Esophagus muscularis mucosa (tissue), 4 donors: ENCODE measurements at places on chromosomes 1 and 21.
A peak's percentile ranks its signal among the peaks of the same experiment; 100 is the strongest.

DNA sequence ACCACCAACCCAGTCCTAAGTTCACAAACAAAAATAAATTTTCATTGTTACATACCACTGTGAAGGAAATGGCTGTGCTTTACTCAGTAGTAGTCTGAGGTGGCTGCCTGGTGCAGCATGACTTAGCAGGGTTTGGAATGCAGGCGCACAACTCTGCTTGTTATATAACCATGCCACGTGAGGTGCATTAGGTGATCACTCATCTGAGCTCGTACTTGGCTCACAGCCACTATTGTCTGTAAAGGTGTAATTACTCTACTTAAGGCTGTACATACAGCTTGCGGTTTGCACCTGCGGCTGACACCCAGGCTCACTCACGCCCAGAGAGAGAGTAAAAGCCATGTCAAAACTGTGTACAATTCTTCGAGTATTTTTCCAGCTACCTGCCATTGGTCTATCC lies 599.4 kb downstream of the LTN1 start:
- DNase-seq = no peak

- DNase-seq = no peak
These were observed 131.0 kb downstream of the TGFBR3 start for GRCh38 chr1:91754816-91755580.

DNA sequence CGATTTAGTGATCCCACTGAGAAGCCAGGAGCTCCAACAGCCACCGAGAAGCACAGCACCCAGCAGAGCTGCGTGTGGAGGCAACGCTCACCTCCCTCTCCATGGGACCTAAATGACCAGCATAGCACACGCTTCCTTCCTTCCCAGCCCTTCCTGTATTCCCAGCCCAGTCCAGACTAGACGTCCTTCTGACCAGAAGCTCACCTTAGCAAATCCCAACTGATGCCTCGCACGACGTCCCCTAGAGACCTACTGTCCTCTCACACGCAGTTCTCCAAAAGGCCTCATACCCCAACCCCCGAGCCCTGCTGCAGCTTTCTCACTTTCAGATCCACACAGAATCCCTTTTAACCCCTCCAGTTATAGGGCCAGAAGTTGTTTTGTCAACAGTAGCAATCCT lies 132.4 kb downstream of the SLC45A1 start:
- no peak for DNase-seq

DNA sequence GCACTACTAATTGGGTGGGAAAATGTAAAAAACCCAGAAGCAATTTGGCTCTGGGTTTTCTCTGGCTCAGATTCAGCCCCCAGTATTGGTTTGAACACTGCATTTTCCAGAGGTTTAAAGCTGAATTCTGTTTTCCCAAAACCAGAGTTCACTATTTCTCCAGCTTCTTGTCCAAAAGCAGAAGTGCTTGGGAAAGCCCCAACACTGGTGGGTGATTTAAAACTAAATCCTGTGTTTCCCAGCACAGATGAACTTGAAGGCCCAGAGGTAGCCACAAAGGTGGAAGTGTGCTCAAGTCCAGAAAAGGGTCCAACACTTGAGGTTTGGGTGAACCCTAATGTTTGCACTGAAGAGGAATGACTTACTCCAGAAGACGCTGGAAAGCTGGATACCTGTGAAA lies 678 bp downstream of the MCM3AP start:
- no peak for DNase-seq

- peak; percentile 97 for DNase-seq
These were observed 1.1 kb downstream of the TAGLN2 start for GRCh38 chr1:159924025-159924790.

DNA sequence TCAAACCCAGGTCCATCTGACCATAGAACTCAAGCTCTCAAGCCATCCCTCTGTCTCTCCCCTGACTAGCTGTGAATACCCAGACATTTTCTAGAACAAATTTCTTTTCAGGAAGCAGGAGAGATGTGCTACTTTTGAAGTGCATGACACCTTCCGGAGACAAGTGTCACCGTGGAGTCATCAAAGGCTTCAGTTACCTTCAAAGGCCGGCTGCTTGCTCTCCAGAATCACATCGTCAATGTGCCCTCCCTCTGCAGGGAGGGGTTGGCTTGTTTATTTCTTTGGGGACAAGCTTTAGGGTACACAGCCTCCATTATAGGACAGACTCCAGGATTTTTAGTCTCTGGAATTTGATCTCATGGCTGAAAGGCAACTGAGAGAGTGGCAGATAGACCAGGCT lies 37.7 kb upstream of the IGSF21 start:
- no peak for DNase-seq

DNA sequence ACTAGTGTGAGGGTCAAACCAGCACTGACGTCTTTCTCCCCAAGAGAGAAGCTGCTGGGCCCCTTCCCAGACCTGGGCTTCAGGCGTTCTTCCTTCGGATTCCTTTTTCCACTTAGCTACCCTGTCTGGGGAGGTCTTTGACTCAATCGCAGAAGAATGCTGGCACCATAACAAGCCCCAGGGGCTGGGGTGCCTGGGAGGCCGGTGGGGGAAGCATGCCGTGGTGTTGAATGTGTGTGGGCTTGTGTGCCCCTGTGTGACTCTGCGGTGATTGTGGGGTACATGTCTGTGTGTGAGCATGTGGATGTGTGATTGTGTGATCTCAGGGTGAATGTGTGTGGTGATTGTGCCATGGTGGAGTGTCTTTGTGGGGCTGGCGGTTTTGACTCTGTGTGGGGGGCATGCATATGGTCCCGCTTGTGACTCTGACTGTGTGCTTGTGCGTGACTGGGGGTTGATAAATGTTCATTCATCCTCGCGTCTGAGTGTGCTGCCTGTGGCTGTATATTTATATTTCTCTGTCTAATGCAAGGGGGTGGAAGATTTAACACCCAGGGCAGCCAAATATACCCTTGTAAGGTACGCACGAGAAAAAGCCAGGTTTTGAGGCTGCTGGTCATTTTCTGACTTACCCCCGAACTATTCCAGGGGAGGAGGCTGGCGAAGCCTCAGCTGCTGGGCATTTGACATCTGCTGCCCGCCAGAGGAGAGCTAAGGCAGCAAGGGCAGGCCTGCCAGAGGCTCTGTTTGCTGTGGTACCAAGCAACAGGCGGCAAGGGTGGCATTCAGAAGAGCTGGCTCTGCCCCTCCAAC lies 1.1 kb upstream of the SYNC start:
- no peak for DNase-seq

- no peak for DNase-seq
These were observed 35.6 kb upstream of the GRHL3 start for GRCh38 chr1:24283326-24284155.

DNA sequence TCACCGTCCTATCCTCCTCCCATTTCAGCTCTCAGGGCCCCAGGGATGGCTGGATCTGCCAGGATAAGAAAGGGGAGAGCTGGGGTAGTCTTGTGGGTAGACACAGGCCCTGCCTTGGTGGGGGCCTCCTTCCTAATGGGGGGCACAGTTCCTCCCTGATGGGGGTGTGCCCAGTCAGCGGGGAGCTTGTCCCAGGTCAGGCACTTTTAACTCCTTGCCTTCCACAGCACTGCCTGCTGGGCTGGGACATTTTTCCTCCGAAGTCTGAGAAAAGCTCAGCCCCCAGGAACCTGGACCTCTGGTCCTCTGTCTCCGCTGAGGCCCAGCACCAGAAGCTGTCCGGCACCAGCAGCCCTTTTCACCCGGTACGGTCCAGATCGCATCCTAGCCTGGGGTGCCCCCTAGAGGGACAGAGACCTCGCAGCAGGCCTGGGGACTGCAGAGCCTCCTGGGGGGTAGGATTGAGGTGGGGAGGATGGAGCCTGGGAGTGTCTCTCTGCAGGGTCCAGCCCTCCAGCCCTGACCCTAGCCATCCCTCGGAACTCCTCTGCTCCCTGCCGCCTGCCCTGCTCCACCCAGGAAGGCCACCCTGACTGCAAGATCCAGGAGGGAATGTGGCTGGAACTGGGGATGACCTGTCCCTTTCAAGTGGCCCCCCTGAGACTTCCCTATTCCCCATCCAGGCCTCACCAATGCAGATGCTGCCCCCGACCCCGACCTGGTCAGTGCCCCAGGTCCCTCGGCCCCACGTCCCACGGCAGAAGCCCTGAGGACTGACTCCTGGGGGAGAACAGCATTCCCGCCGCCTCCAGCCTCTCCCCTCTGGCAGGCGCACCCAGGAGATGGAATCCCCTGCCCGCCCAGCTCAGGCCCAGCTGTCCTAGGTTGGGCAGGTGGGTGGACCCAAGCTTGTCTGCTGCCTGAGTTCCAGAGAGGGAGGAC lies 12.0 kb downstream of the MIIP start:
- no peak for DNase-seq

GRCh38 chr1:170126696-170127095 lies 19.1 kb upstream of the NTMT2 start:
- no peak for DNase-seq

DNA sequence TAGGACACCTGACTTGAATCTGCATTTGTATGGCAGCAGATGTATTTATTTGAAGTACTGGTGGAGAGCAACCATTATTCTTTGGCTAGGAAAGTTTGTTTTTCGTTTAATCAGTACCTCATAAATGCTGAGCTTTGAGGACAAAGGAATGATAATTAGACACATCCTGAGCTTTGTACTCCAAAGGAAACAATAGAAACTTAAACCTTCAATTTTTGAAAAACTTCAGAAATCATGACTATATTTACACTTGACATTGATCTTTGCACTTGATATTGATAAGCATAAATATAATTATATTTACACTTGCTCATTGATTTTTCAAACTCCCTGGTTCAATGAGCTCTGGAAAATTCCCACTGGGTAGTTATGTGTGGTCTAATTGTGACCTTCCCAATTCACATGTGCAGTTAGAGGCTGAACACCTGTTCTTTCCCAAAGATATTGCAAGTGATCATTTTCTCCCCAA lies 10.7 kb downstream of the PATJ start:
- no peak for DNase-seq

DNA sequence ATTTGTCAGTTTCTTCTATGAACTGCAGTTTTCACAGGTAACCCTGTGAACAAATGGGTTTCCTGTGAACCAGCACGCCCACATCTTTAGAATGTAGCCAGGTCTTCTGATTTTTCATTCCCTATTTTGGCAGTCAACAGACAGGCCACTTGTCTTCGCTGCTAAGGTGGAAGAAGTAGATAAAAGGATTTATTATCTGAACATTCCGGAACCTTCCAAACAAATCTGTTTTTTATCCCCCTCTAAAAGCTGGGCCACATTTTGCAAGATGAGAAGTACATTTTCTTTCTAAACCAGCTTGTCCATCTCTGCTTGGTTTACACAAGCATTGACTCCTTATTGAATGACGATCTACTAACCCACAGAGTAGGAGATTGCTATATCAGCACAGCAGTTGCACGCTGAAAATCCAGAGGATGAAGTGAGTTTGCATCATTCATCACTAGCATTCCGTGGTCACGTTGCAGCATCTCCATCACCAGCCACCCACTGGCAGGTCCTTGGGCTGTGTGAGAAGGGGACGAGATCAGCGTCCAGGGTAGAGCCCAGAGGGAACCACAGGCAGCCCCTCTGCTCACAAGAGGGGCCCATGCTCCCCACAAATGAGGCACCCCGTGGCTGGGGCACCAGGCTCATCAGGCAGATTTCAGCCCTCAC lies 83.5 kb downstream of the TOMM20 start:
- no peak for DNase-seq

GRCh38 chr1:214842856-214843255 lies 239.7 kb upstream of the KCNK2 start:
- DNase-seq = no peak

DNA sequence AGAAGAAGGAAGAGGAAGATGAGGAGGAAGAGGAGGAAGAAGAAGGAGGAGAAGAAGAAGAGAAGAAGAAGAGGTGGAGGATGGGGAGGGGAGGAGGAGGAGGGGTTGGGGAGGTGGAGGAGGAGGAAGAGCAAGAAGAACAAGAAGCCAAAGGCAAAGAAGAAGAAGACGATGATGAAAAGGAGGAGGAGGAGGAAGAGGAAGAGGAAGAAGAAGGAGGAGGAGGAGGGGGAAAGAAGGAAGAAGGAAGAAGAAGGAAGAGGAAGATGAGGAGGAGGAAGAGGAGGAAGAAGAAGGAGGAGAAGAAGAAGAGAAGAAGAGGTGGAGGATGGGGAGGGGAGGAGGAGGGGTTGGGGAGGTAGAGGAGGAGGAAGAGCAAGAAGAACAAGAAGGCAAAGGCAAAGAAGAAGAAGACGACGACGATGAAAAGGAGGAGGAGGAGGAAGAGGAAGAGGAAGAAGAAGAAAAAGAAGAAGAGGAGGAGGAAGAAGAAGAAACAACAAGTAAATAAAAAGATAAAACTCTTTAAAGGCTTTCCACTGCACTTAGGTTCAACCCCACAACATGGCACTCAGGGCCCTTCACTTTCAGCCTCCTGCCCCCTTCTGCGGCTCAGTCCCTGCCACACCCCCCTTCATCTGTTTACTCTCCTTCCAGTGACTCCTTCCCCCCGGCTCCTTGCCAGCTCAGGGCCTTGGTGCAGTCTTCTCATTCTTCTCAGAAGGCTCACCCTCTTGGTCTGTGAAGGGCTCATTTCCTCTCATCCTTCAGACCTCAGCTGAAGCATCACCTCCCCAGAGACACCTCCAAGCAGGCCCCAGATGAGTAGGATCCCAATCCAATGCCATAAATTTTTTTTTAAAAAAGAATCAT lies 114.0 kb downstream of the KCNN3 start:
- no peak for DNase-seq

DNA sequence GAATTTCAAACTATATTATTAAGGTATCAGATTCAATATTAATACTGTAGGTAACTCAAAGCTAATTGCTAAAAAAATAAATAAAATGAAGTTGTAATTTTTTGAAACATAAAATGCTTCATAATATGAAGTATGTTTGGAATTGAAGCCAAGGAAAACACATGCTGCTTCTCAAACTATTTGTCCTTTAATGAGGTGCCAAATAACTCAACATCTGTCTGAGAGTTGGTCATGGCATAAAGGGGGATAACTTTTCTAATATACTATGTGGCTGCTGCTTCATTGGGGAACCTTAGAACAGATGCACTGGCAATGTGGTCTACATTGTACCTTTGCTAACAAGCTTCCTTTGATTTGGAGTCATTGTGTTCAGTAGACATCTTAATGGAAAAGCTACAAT lies 96.7 kb downstream of the PDE4B start:
- DNase-seq = no peak

- no peak for DNase-seq
These were observed 320.4 kb downstream of the RWDD3 start for GRCh38 chr1:95554408-95554807.

GRCh38 chr1:96498744-96499340 lies 222.7 kb upstream of the PTBP2 start:
- DNase-seq = no peak

DNA sequence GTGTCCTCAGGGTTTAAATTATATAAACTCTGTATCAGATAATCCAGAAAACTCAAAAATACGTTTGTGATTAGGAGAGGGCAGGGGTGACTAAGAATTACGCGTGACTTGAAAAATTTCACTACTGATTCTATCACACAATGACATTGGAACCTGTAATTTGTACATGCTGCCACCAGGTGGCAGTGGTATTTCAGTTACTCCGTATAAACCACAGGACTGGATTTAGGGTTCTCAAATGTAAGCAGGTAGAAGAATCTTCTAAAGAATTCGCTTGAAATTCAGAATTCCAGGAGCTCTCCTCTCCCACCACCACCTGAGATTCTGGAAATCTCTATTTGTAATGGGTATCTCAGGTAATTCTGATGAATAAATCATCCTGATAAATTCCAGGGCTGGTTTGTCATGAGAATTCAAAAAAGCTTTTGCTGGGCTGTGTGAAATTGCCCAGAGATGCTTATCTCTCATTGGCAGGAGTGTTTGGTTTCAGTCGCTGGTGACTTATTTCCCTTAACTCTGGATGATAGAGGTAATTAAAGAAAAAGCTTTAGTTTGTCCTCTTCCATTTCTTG lies 1.7 kb upstream of the KRTAP7-1 start:
- DNase-seq = no peak
